ENCODE measurements at places on chromosomes 2 and 18.
A peak's percentile ranks its signal among the peaks of the same experiment; 100 is the strongest.

GRCh38 chr2:96493072-96493471 is 12.1 kb downstream of the NEURL3 start:
- DNase-seq: no peak

GRCh38 chr2:40450066-40450795 is 1.7 kb downstream of the SLC8A1 start:
- no peak for DNase-seq

DNA sequence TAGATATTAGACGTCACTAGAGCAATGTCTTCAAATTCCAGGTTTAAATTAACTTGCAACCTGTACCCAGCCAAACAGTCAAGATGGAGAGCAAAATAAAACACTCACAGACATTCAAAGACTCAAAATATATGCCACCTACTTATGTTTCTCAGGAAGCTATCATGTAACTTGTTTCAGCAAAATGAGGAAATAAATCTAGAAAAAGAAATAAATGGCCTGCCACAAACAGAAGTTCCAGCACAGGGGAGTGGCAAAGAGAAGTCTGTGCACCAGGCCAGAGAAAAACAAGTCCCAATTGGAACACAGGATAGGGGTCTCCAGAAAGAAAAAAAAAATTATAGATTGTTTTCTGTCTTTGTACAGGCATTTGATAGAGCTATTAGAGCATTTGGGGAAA is 96.7 kb downstream of the LRP2 start:
- no peak for DNase-seq

- no peak for DNase-seq
These were observed 108.1 kb upstream of the CELF4 start for GRCh38 chr18:37673671-37674070.

DNA sequence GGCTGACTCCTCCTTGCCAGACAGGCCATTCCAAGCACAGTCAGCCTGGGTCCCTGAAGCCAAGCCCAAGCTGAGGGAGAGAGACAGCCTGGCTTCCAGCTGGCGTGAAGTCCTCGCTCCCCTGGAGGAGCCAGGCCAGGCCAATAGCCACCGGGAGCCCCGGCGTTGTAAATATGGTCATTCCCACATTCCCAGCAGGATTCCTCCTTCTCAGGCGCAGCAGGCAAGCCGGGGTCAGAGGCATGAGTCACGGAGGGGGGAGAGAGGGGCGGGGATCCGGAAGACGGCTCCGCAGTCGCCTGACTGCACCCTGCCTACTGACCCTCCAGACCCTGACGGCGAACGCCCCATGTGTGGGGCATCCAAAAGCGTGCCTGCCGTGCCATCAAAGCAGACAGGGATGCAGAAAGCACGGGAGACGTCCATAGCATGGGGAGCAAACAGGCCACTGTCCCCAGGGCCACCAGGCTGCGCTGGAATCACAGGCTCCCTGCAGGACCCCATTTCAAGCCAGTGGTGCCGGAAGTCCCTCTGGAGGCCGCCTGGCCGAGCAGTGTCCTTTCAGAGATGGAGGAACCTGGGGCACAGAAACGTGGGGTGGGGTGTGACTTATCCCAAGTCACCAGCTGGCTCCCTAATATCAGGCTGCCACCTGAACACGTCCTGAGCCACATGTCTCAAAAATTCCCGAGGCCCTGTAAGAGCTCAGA is 48.2 kb downstream of the TWIST2 start:
- DNase-seq: no peak

- no peak for DNase-seq
These were observed 98.1 kb upstream of the SH3BP4 start for GRCh38 chr2:234853729-234854128.

DNA sequence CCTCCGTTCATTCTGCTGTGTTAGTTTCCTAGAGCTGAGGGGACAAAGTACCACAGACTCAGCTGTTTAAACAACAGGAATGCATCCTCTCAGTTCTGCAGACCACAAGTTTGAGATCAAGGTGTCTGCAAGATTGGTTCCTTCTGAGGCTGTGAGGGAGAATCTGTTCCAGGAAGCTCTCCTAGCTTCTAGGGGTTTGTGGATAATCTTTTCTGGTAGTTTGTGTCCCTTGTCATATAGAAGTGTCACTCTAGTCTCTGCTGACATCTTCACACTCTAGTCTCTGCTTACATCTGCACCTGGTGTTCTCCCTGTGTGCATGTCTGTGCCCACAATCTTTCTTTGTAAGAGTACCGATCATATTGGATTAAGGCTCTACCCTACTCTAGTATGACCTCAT is 581.8 kb downstream of the RNF144A start:
- DNase-seq: no peak

- no peak for DNase-seq
These were observed 12.5 kb upstream of the TANC1 start for GRCh38 chr2:158955842-158956365.

DNA sequence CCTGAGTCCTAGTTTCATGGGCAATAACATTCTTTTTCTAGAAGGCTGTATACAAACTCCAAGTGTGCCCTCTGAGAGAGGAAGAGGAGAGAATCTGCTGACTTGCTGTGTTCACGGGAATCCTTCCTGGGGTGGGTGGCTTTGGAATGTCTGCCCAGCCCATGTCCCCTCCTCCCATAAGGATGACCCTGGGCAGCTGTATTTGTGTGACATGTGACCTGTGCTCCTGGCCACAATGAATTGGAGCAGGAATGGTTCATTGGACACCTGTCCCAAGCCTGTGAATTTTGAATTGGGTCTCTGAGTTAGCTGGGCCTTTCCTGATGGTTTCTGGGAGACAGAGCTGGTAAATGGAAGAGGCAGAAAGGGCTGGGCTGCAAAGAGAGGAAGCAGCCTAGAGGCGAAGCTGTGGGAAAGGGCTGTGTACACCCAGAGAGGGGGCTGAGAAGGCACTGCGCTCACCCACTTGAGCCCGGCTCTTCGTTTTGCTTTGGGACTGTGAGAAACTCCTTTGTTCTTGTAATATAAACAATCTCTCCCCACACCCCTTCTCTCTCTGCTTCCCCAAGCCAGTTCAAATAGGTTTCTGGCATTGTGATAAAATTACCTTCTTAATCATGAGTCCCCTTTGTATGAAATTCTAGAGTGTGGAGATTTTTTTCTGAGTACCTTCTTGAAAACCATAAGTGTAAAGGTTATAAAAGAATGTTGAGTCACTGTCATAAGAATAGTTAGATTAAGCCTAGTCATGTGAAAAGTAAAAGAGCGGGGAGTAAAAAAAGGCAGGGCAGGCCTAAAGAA is 49.8 kb downstream of the SLC4A5 start:
- no peak for DNase-seq

DNA sequence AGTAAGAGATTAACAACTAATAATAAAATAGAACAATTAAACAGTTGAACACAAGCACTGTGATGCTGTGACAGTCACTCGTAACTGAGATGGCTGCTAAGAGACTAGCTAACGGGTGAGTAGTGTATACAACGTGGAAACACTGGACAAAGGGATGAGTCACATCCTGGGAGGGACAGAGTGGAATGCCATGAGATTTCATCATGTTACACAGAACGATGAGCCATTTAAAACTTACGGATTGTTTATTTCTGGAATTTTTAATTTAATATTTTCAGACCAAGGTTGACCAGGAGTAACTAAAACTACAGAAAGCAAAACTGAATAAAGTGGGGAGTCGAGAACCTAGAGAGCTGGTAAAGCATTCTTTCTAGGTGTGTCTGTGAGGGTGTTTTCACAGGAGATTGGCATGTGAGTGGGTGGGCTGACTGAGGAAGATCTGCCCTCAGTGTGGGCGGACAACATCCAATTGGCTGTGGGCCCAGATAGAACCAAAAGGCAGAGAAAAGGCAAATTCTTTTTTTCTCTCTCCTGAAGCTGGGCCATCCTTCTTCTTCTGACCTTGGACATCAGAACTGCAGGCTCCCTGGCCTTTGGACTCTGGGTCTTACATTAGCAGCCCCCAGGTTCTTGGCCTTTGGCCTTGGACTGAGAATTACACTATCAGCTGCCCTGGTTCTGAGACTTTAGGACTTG is 14.6 kb downstream of the TMSB10 start:
- peak; percentile 74 for DNase-seq

DNA sequence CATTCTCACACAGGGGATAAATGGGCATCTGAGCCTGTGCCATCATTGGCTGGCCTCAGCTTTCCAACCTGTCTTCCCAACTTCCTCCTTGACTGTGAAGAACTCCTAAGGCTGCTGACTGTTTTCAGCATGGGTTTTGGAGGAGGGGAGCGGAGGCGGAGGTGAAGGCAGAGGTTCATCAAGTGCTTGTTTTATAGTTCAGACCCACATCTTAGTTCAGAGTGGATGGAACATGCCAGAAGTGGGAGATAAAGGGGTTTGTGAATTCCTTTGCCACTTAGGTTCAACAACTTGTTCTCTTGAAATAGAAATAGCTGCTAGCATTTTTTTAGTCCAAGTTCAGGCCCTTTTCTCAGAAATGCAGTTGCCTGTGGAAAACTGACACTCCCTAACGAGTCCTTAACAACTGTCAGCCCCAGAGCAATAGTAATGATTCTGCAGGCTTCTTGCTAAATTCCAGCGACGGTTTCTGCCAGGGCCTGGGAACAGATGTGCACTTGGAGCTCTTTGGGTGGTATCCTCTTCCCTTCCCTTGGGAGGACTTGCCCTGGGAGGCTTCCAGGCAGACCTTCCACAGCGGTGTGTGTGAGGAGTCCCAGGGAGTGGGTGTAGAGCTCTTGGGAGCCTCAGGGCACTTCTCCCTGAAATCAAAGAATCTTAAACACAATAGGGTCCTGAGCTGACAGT is 30.1 kb upstream of the ITGA6 start:
- no peak for DNase-seq

- peak; percentile 6 for DNase-seq
These were observed 18.8 kb downstream of the ZNF385B start for GRCh38 chr2:179842498-179843153.

GRCh38 chr18:4017480-4017879 is 437.6 kb downstream of the DLGAP1 start:
- DNase-seq: no peak

GRCh38 chr18:70600225-70600925 is 311.5 kb downstream of the SOCS6 start:
- no peak for DNase-seq

GRCh38 chr2:171923206-171923605 is 945 bp downstream of the HAT1 start:
- no peak for DNase-seq

- DNase-seq: no peak
These were observed 352.4 kb downstream of the ZNF516 start for GRCh38 chr18:76142611-76143010.

DNA sequence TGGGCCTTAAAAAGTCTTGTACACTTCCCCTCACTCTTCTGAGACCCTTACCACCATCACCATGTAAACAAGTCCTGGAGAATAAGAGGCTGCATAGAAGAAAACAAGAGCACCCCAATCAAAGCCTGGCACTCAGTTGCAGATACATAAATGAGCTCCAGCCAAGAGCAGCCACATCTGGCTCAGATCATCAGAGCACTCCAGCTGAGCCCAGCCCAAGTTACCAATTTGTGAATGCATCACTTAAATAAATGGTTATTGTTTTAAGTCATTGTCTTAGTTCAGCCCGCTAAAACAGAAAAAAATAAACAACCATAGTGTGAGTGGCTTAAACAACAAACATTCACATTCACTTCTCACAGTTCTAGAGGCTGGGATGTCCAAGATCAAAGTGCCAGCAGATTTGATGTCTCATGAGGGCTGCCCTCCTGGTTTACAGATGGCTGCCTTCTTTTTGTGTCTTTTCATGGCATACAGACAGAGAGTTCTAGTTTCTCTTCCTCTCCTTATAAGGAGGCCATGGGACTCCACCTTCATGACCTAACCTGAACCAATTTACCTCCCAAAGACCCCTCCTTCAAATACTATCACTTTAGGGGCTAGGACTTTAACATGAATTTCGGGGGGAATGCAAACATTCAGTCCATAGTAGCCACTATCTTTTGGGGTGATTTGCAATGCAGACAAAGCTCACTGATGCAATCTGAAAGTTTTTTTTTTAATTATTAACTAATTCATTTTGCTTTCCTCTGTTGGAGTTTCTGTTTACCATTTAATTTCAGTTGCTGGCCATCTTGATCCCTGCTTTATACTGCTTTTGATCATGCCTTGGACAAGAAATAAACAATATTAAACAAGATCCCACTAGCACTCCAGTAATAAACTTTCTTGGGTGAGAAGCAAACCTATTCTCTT is 187.5 kb upstream of the ACVR2A start:
- DNase-seq: no peak

DNA sequence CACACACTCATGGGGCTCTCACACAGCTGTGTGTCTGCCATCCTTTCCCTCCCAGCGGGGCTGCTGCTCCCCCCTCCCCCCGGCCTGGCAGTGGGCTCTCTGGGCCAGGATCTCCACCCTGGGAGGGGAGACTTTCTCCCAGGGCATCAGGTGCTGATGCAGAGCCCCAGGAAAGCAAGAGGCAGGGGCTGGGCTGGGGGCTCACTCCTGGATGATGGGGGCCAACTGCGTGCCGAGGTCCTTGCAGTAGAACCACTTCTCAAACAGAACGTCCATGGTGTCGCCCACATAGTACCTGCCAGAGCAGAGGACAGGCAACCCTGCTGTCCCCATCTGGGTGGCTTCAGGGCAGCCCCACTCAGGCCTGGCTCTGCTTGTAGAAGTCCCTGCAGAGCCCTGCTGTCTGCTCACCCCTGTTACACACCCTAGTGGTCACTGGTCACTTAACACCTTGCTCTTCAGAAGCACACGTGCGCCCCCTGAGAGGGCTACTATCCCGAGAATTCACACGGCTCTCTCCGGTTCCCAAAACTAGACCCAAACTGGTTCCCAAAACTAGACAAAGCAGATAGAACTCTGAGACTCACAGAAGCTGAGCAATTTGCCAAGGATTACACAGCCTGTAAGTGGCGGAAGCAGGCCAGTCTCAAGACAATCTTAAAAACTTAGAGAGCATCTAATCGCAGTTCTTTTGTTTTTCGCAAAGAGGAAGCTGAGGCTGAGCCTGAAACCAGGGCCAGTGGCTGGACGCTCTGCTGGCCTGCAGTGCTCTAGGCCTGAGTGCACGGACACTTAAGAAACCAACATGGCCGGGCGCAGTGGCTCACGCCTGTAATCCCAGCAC is 6.6 kb upstream of the OXER1 start:
- DNase-seq: no peak

GRCh38 chr18:59055345-59056032 is 84.2 kb upstream of the SEC11C start:
- no peak for DNase-seq

DNA sequence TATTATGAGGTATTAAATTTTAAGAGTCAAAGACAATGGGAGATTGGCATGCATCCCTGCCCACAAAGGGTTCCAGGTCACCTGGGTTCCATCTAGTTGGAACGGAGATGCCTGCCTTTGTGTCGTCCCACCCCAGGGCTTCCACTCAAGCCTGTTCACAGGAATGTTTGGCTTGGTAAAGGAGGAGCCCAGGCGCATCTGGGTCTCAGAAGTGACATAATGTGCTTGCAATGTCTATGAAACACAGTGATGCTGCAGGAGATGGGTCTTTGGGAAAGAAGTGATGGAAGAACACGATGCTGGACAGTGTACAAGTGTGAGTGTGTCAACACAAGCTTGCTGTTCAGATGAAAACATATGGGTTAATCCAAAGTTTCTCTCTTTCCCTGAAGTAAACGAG is 49.6 kb upstream of the ZNF396 start:
- no peak for DNase-seq

GRCh38 chr18:45850021-45850420 is 24.5 kb downstream of the SIGLEC15 start:
- no peak for DNase-seq

GRCh38 chr2:97761192-97761591 is 47.8 kb downstream of the ZAP70 start:
- peak; percentile 67 for DNase-seq
